HFFc6 (cell line): ENCODE measurements at places on chromosomes 6 and 20. TPM values are rescaled to one million over a fixed set of nuclear protein-coding genes. Genes with fewer than 3 reads are reported as not detected.

The NT5E gene
- total RNA-seq = 278 to 375 TPM (median 342 TPM) in 3 replicates

The SLC17A5 gene
- total RNA-seq = 24.5 to 31.7 TPM (median 29.9 TPM) in 3 replicates

The C6orf15 gene
- not detected in 2 replicates for total RNA-seq

The GATA5 gene
- not detected in 2 replicates for total RNA-seq

The MCM3 gene
- total RNA-seq = 29.7 to 55.4 TPM (median 52.0 TPM) in 3 replicates
